ENCODE measurements at places on chromosomes 2 and 18. TPM values are rescaled to one million over a fixed set of nuclear protein-coding genes. Genes with fewer than 3 reads are reported as not detected.
A peak's percentile ranks its signal among the peaks of the same experiment; 100 is the strongest.

Gene CNDP2
- total RNA-seq, result 146 TPM

- H3K4me3 ChIP-seq, result no peak overlapping the region
- peaks cover 20% of the 10 kb centered on the region for H3K27me3 ChIP-seq
- H3K4me1 ChIP-seq, result peaks cover 19% of the 10 kb centered on the region
- no peaks in the 10 kb centered on the region for H3K36me3 ChIP-seq
- DNase-seq, result no peak
Measured at GRCh38 chr2:8234757-8235374, 447.0 kb upstream of the ID2 start.

Gene GREB1L
- total RNA-seq, result not detected

DNA sequence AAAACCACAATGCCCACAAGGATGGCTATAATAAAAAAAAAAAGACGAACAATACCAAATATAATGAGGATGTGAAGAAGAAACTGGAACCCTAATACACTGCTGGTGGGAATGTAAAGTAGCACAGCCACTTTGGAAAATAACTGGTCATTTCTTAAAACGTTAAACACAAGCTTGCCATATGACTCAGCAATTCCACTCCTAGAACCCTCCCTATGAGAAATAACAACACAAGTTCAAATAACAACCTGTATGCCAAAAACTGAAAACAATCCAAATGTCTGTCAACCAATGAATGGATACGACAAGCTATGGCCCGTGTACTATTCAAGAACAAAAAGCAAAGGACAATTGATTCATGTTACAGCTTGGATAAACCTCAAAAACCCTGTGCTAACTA lies 7.0 kb upstream of the ALPK2 start:
- H3K4me1 ChIP-seq, result peaks cover 43% of the 10 kb centered on the region
- no peaks in the 10 kb centered on the region for H3K36me3 ChIP-seq
- H3K27me3 ChIP-seq, result peaks cover 4% of the 10 kb centered on the region
- no peak overlapping the region for H3K27ac ChIP-seq

DNA sequence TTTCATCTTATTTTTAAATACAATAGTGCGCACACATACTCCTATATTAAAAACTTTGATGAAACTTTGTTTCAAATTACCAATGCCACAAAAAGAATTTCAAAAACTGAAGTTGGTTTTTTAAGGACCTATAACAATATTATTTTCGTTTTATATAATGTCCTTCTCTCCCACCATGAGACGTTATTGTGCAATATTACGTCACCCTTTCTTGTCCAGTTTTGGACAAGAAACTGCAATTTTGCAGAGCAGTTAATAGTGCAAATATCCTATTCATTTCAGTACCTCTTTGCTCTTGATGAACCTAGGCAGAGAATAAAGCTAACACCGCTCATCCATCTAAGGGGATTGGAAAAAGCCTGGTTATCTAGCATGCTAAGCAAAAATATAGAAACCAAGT lies 9.7 kb upstream of the ZNF516 start:
- H3K4me3 ChIP-seq, result no peak overlapping the region
- H3K27ac ChIP-seq, result no peak overlapping the region
- H3K4me1 ChIP-seq, result no peaks in the 10 kb centered on the region
- H3K27me3 ChIP-seq, result peaks cover 8% of the 10 kb centered on the region

Gene COLEC11
- 0.37 TPM for total RNA-seq

DNA sequence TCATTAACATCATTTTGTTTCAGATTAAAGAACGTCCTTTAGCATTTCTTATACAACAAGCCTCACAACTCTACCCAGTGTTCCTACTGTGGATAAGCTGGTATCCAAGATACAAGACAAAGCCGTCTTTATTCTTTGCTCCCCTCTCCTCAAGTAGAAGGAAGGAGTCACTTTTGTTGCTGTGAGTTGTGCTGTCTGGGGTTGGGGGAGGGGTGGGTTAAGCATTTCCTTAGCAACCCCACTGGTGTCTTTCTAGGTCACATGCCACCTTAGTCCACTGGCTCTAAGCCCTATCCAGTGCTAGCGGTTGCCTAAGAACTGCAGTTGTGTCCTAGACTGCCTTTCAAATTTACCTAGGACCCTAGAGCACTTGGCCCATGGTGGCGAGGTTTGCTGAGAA lies 155.6 kb upstream of the PIEZO2 start:
- no peaks in the 10 kb centered on the region for H3K36me3 ChIP-seq
- H3K4me1 ChIP-seq, result peaks cover 4% of the 10 kb centered on the region
- no peak for DNase-seq
- no peak overlapping the region for H3K4me3 ChIP-seq
- peaks cover 5% of the 10 kb centered on the region for H3K27me3 ChIP-seq

Gene RUFY4
- 1.6 TPM for total RNA-seq

DNA sequence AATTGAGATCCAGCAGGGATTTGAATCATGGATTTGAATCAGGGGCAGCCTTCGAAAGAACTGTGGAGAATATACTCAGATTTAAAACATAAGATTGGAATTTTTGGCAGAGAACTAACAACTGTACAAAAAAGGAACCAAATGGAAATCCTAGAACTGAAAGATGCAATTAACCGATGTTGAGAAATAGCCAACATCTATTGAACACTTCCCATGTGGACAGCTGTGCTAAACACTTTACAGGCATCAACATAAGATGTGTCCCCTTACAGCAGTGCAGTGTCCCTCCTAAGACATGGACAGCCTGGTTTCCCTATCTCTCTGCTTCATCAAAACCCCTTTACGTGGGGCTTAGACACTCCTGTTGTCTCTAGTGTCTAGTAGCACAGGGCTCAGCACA lies 3.7 kb upstream of the IL1RN start:
- no peak overlapping the region for H3K4me3 ChIP-seq
- DNase-seq, result no peak
- H3K4me1 ChIP-seq, result peaks cover 20% of the 10 kb centered on the region
- peaks cover 8% of the 10 kb centered on the region for H3K27me3 ChIP-seq

DNA sequence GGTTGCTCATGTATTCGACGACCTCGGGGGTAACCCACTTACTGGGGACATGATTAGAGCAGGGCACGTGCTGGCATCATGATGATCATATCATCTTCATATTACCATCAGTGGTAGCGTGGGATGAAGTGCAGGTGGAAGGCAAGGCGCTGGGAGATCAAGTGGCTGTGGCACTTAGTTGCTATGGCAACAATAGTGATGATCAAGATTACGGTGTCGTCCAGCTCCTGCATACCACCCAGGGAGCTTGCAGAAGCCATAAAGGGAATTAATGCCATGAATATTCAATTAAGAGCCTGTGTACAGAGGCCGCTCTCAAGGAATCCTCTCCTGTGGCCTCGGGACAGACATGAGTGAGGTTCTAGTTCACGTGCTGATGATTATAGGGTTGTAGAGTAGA lies 237.2 kb upstream of the COPS8 start:
- H3K27me3 ChIP-seq, result peaks cover 2% of the 10 kb centered on the region
- H3K4me3 ChIP-seq, result no peak overlapping the region
- DNase-seq, result no peak

Gene ST6GAL2
- not detected for total RNA-seq

Gene TFCP2L1
- 0.02 TPM for total RNA-seq

- no peaks in the 10 kb centered on the region for H3K4me1 ChIP-seq
- H3K27ac ChIP-seq, result no peak overlapping the region
- DNase-seq, result no peak
- H3K36me3 ChIP-seq, result no peaks in the 10 kb centered on the region
Measured at GRCh38 chr2:30694286-30695055, 112.8 kb downstream of the CAPN13 start.

DNA sequence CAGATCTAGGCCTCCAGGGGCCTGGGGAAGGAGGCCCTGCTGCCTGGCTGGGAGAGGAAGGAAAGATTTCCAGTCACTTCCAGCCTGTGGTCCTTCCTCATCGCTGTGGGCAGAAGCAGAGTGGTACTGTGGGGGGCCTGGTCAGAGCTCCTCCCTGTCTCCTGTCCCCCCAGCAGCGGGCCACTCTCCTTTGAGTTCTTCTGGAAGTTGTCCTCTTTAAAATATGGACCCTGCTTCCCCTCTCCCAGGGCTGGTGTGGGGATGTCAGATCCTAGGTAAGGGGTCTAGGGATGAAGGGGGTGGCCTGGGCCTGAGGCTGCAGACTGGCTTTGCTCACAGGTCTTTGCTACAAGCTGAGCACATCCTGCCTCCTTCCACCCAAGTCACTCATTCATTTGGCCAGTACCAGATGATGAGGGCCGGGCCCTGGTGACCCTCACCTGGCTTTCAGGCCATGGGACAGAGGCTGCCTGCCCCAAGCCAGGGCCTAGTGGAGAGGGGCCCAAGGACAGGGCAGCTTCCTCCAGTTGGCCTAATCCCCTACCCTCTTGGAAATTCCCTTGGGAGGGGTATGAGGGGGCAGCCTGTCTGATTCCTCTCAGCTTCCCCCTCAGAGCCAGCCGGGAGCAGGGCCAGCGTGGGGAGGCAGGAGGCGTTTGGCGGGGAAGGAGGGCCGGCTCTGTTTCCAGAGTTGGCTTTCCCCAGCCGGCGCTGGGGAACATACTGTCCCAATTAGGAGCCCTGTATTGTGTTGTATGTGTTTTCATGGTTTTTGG lies 231.9 kb downstream of the DYSF start:
- no peak overlapping the region for H3K27ac ChIP-seq
- H3K4me1 ChIP-seq, result no peaks in the 10 kb centered on the region
- DNase-seq, result no peak
- H3K4me3 ChIP-seq, result no peak overlapping the region

Gene AMER3
- not detected for total RNA-seq

GRCh38 chr2:11376071-11376470 lies 31.6 kb upstream of the ROCK2 start:
- no peaks in the 10 kb centered on the region for H3K27me3 ChIP-seq
- H3K4me1 ChIP-seq, result no peaks in the 10 kb centered on the region
- no peaks in the 10 kb centered on the region for H3K36me3 ChIP-seq

GRCh38 chr2:100613719-100614118 lies 50.9 kb downstream of the PDCL3 start:
- DNase-seq, result no peak
- no peaks in the 10 kb centered on the region for H3K36me3 ChIP-seq
- H3K27ac ChIP-seq, result no peak overlapping the region
- H3K27me3 ChIP-seq, result no peaks in the 10 kb centered on the region

- DNase-seq, result no peak
- no peaks in the 10 kb centered on the region for H3K27me3 ChIP-seq
- H3K27ac ChIP-seq, result no peak overlapping the region
- H3K4me1 ChIP-seq, result no peaks in the 10 kb centered on the region
Measured at GRCh38 chr2:135386993-135387392, 144.0 kb downstream of the ZRANB3 start.

Gene FLACC1
- total RNA-seq, result 0.48 TPM

Gene ST8SIA5
- total RNA-seq, result not detected

Gene GPR35
- total RNA-seq, result 3.6 TPM

GRCh38 chr2:102582845-102583244 lies 36.5 kb upstream of the SLC9A2 start:
- peaks cover 9% of the 10 kb centered on the region for H3K4me1 ChIP-seq
- DNase-seq, result no peak
- H3K27me3 ChIP-seq, result peaks cover 13% of the 10 kb centered on the region
- H3K4me3 ChIP-seq, result no peak overlapping the region

Gene SERPINB3
- not detected for total RNA-seq

Gene ADD2
- total RNA-seq, result 31.5 TPM

- no peaks in the 10 kb centered on the region for H3K36me3 ChIP-seq
- DNase-seq, result peak; percentile 80
- H3K4me3 ChIP-seq, result no peak overlapping the region
- no peak overlapping the region for H3K27ac ChIP-seq
- H3K27me3 ChIP-seq, result peaks cover 3% of the 10 kb centered on the region
Measured at GRCh38 chr2:113117541-113118262, 9.7 kb upstream of the IL1RN start.

Gene CFC1
- total RNA-seq, result not detected

- no peak for DNase-seq
- no peak overlapping the region for H3K27ac ChIP-seq
- peaks cover 6% of the 10 kb centered on the region for H3K4me1 ChIP-seq
- H3K36me3 ChIP-seq, result no peaks in the 10 kb centered on the region
- H3K27me3 ChIP-seq, result no peaks in the 10 kb centered on the region
- H3K4me3 ChIP-seq, result no peak overlapping the region
Measured at GRCh38 chr18:3688690-3689089, 238.7 kb downstream of the TGIF1 start.

DNA sequence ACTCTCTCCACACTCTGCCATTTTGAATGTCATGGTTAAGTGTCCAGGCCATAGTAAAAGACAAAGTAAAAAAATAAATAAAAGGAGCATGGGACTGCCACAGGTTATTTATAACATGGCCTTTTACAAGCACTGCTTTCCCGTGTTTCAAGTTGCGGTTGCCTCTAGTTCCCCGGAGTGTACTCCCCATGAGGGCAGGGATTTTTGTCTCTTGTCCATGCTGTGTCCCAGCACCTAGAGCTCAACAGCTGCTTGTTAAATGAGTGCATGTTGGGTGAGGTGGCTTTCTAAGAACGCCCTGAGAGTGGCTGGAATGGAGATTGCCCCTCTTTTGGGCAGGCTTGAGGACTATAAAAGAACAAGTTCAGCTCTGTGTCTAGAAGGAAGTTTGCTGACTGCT lies 8.4 kb downstream of the CAVIN2 start:
- DNase-seq, result no peak
- no peak overlapping the region for H3K27ac ChIP-seq
- no peaks in the 10 kb centered on the region for H3K4me1 ChIP-seq
- no peaks in the 10 kb centered on the region for H3K36me3 ChIP-seq

DNA sequence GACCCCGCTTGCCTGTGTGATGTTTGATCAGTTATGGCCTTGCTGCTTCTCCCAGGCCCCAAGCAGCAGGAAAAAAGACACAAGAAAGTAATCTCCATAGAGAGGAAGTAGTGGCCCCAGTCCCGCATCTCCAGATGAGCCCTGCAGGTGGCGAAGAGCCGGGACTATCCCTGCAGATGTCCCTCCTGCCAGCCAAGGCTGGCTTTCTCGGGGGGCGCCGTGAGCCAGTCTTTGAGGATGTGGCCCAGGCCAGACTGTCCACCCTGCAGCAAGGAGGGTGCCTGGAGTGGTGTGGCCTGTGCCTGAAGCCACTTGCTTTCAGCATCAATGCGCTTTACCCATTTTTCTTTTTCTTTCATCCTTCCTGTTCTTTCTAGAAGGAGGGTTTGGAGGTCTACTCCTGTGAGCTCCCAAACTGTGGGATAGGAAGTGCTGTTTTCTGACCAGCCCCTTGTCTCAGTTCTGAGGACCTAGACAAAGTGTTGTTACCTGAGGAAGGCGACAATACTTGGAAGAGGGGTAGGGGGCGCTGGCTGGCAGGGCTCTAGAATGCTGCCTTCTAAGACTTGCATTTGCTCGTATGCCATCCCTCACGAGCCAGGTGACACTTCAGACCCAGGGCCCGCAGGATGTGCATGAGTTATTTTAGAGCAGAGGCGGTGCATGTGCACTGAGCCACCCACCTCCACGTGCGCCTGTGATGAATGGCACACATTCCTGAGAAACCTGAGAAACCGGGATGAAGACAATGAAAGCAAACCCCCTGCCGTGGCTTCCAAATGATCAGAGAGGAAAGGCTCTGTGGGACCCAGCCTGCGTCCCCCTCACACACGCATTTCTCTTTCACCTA lies 255.8 kb downstream of the FBXO15 start:
- no peak overlapping the region for H3K4me3 ChIP-seq
- H3K4me1 ChIP-seq, result no peaks in the 10 kb centered on the region
- no peak overlapping the region for H3K27ac ChIP-seq
- H3K36me3 ChIP-seq, result no peaks in the 10 kb centered on the region
- H3K27me3 ChIP-seq, result peaks cover 5% of the 10 kb centered on the region

Gene SNORC
- 2.1 TPM for total RNA-seq

Gene TBR1
- not detected for total RNA-seq

- no peaks in the 10 kb centered on the region for H3K27me3 ChIP-seq
- no peak for DNase-seq
- H3K27ac ChIP-seq, result no peak overlapping the region
- H3K4me1 ChIP-seq, result no peaks in the 10 kb centered on the region
- H3K4me3 ChIP-seq, result no peak overlapping the region
- peaks cover 9% of the 10 kb centered on the region for H3K36me3 ChIP-seq
Measured at GRCh38 chr18:21826641-21827302, 86.2 kb downstream of the MIB1 start.
